Epithelial cell of esophagus (primary cell): ENCODE measurements at places on chromosomes 2 and 18.

DNA sequence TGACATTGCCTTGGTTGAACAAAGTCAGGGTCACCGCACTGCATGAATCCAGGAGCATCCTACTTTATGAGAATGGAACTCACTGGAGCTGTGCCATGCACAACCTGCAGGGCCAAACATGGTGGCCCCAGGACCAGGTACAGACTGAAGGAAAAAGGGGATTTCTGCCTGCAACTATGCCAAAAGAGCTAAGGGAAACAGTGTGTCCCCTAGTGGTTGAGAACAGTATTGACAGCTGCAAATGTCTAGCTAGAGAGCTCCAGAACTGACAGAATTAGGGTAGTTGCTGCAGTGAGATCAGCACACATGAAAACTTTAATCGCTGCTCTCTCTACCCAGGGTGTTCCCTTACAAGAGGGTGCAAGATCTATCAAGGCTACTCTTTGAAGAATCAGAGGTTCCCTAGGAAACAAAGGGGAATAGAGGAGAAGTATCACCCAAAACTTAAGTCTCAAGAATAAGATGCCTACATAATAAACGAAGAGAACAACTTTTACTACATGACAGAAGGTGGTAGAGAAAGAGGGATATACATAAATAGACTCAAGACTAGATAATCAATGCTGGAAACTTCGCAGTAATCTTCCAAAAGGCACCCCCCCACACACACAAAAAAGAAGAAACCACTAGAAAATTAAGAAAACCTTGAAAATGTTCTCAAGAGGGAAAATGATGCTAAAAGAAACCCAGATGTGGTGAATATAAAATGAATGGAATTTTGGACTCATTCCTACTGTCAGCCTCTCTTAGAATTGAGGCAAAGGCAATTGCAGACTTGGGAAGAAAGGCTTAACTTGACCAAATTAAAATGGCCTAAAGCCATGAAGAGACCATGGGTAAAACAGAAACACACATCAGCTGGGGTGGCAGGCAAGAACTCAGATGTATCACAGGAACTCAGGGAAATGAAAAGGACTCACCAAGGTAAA is 43.6 kb upstream of the IHH start:
- DNase-seq = peak; percentile 49

- peak; percentile 82 for DNase-seq
Observed at GRCh38 chr2:113124181-113124961, 3.0 kb upstream of the IL1RN start.

DNA sequence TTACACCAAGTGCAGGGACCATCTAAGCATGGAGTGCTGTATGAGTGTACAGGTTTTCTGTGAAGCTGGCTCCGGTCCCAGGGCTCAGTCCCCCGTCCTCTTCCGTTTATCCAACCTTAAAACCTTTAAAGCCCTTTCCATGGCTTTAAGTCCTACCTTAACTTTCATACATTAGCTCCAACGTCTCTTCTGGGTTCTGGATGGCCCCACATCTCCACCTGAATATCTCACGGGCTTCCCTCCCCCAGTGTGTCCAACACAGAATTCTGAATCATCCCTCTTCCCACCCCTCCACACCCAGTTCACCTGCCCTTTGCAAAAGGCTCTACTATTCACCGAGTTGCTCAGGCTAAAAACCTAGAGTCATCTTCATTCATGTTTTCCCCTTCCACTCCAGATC is 12.8 kb downstream of the ARHGAP25 start:
- no peak for DNase-seq

GRCh38 chr2:24702800-24703199 is 90.4 kb downstream of the PTRHD1 start:
- peak; percentile 85 for DNase-seq

GRCh38 chr2:61426267-61426897 is 44.5 kb downstream of the USP34 start:
- peak; percentile 67 for DNase-seq

GRCh38 chr18:79584491-79585394 is 94.9 kb upstream of the CTDP1 start:
- DNase-seq = no peak

DNA sequence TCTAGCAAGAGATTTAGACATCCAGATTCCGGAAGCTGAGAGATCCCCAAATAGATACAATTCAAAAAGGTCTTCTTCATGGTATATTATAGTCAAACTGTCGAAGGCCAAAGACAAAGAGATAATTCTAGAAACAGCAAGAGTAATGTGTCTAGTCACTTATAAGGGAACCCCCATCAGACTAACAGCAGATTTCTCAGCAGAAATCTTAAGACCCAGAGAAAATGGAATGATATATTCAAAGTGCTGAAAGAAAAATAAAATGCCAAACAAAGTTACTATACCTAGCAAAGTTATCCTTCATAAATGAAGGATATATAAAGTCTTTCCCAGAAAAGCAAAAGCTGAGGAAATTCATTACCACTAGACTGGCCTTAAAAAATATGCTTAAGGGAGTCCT is 36.1 kb upstream of the PAX3 start:
- DNase-seq = no peak

- peak; percentile 92 for DNase-seq
Observed at GRCh38 chr2:207513551-207514257, 16.1 kb upstream of the CREB1 start.

DNA sequence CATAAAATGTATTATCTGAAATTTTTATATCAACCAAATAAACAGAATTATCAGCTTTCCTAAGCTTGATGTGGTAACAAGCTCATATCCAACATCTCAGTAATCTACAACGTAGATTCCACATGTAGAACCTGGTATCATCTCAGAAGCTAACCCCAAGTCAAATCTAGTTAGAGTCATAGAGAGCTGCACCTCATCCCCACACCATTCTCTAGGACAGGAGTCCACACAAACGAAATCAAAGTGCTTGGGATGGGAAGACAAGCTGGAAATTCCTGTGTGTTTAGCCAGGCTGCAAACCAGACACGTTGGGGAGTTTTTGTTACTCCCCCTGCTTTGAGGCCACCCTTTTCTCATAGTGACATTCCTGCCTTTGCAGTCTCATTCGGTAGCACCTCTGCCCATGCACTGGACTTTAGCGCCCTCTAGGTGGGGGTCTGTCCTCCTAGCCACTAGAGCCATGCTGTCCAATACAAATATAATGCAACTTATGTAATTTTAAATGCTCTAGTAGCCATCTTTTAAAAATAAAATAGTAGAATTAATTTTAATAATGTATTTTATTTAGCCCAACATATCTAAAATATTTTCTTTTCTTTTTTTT is 28.1 kb upstream of the SATB2 start:
- DNase-seq = peak; percentile 56

DNA sequence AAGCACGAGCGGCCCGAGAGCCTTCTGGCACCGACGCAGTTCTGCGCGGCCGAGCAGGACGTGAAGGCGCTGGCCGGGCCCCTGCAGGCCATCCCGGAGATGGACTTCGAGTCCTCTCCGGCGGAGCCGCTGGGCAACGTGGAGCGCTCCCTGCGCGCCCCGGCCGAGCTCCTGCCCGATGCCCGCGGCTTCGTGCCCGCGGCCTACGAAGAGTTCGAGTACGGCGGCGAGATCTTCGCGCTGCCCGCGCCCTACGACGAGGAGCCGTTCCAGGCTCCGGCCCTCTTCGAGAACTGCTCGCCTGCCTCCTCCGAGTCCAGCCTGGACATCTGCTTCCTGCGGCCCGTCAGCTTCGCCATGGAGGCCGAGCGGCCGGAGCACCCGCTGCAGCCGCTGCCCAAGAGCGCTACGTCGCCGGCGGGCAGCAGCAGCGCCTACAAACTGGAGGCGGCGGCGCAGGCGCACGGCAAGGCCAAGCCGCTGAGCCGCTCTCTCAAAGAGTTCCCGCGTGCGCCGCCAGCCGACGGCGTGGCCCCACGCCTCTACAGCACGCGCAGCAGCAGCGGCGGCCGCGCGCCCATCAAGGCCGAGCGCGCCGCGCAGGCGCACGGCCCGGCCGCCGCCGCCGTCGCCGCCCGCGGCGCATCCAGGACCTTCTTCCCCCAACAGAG is 70.4 kb downstream of the ARHGEF33 start:
- peak; percentile 90 for DNase-seq

GRCh38 chr2:12240206-12240605 is 476.5 kb upstream of the TRIB2 start:
- DNase-seq = no peak

DNA sequence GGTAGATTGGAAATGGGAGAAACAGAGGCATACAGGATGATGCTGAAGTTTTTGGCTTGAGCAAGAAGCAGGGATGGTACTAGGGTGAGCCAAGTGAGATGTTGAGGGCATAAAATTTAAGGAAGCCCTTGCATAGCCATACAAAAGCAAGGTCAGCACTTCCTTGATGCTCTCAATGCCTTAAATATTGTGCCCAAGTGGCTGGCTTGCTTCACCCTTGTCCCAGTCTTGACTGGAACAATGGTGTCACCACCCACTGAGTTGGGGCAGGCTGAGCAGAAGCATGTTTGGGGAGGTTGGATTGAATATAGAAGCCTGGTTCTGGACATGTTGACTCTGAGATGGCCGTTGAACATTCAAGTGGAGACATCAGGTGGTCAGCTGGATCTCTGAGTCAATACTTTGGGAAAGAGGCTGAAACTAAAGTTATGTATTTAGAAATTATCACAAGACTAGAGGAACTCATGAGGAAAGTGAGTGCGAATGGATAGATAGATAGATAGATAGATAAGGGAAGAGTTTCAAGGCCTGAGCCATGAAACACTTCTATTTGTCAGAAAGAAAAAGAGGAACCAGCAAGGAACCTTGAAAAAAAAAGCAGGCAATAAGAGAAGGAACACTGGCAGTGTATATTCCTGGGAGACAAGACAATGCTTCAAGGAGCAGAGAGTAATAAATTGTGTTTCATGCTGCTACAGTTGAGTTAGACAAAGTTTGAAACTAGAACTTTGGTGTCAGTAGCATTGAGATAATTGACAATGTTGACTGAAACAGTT is 43.0 kb upstream of the HNMT start:
- DNase-seq = no peak

GRCh38 chr2:30098266-30099005 is 48.4 kb upstream of the YPEL5 start:
- DNase-seq = no peak

- DNase-seq = peak; percentile 44
Observed at GRCh38 chr18:43034683-43035500, 80.6 kb downstream of the RIT2 start.

DNA sequence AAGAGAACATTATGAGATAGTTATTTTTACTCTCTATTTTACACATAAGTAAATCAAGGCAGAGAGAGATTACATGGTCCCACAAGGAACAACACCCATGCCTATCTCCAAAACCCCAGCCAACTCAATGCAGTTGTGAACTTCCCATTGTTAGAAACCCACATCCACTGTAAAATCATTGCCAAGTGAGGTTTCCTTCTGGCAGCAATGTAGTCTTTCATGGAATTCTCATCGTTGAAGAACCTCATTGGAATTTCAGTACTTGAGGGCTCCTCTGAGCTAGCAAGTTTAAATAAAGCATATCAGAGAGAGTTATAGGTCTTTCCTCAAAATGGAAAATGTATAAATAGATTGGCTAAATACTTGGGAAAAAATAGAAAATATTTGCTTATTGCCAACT is 105.2 kb downstream of the RAD51AP2 start:
- DNase-seq = no peak
